ENCODE measurements at places on chromosomes 6 and 20.
A peak's percentile ranks its signal among the peaks of the same experiment; 100 is the strongest.

GRCh38 chr20:33466303-33466646 is 22.7 kb upstream of the SNTA1 start:
- DNase-seq, result no peak

DNA sequence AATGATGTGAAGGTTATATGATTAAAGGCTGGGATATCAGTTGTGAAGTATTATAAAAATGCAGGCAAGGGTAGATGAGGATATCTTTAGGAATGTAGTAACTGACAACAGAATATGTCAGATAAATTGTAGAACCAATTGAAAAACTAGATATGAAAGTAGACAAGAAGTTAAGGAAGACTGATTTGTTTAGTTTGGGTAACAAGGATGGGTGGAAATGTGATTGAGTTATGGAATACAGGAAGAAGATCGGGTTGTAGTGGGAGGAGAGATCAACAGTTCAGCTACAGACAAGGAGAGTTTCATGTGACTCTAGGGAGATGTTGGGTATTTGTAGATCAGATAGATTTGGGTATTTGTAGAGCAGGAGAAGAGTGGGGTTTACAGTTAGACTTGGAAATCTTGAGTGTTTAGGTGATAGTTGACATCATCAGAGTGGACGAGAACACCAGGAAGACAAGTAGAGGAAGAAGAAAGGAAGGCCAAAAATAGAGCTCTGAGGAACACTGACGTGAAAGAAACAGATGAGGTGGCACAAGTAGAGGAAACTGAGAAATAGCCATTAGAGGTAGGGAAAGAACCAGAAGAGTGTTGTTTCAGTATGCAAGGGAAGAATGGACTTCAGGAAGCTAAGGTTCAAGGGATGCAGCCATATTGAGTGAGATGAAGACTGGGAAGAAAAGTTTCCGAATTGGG is 12.1 kb upstream of the TSPYL1 start:
- no peak for DNase-seq

GRCh38 chr6:122995921-122996793 is at the start of gene CLVS2:
TSS of gene CLVS2 (plus strand) at chr6:122996235. CDS start at chr6:122997778, 1,543 bp downstream.
- DNase-seq, result no peak

GRCh38 chr20:59785986-59786795 is 147.2 kb downstream of the SYCP2 start:
- peak; percentile 23 for DNase-seq

- DNase-seq, result peak; percentile 23
These were observed 142.9 kb downstream of the HIVEP2 start for GRCh38 chr6:142802124-142802523.

DNA sequence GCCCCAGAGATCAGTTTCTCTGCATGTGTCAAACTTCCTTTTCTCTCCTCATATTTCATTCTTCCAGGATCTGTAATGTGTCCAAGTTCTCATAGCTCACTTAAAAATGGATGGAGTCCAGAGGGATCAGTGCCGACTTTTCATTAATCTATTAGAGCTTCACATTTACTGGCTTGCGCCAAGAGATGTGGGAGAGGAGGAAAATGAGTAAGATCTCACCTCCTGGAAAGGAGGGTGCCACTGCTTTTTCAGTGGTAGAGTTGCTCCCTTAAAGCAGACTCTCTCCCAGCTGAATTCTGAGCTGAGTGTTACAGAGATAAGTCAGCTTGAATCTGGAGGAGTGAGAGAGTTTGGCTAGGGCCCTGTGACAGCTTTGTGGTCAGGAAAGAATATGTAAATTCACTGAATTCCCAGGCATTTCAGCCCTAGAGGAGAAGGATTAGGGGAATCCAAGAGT is 175.9 kb downstream of the SOX4 start:
- no peak for DNase-seq

- peak; percentile 68 for DNase-seq
These were observed 59.2 kb upstream of the FNDC1 start for GRCh38 chr6:159110013-159110412.

DNA sequence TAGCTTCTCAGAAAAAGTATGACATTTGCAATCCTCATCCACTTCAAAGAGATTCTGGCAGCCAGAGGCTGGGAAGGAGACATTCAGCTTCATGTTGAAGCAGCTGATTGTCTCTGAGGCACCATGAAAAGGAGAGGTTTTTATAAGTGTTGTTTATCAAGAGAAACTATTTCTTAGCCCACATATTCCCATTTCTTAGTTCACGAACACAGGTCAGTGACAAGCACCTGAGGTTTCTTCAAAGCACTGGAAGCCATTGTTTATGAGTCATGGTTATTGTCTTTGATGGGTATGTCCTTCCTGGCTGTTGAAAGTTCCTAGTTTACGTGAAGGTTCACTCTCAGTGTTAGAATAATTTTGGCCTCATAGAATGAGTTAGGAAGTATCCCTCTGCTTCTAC is 3.0 kb upstream of the DDX43 start:
- DNase-seq, result no peak
